Omental fat pad (tissue), 4 donors: ENCODE measurements at places on chromosomes 1 and 21. TPM values are rescaled to one million over a fixed set of nuclear protein-coding genes. Genes with fewer than 3 reads are reported as not detected.

Gene TMEM125
- total RNA-seq = not detected

Gene FALEC
- not detected for total RNA-seq

Gene FCRL6
- total RNA-seq = 1.8 TPM

Gene CACNA1S
- total RNA-seq = not detected

Gene MLLT11
- 0.50 TPM for total RNA-seq

Gene SUCO
- total RNA-seq = 61.8 TPM

Gene CD52
- 4.3 TPM for total RNA-seq

Gene PPP2R5A
- total RNA-seq = 47.4 TPM

Gene CFHR1
- not detected for total RNA-seq

DNA sequence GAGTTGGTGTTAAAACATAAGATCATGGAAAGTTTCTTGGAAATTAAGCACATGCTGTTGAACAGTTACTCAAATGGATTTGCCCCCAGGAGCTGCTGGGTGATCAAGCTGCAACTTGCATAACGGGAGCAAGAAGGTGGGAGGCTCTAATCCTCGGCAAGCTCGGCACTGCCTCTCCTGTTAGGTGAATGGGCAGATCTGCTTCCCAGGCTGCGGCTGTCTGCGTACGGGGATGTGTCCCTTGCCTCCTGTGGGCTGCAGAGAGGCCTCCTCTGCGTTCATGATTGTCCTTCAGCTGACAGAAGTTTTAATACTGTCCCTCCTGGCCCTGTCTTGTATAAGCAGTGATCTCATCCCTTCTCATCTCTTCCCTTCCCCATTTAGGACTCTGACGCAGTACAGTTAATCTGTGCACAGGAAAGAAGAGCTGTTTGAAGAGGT lies 36.7 kb downstream of the ATP1A1 start:
- DNase-seq = no peak

DNA sequence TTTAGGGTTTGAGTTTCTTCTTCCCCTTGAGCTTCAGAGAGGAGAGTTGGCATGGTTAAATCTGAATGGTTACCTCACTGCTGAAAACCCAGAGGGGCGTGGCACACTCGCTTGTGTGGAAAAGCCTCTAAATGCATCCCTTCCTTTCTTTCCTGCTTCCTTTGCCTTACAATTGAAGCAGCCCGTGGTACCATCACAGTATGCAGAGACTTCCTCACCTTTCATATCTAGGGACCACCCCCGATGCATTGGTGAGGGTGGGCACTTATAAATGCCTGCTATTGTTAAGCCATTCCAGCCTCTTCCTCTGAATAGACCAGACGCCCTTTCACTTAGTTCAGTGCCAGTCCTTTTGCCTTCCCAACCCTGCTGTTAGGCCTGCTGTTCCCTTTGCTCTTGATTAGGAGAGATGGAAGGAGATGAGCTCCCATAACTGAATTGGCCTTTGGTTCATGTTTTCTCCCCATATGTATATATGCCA lies 21.9 kb upstream of the LAX1 start:
- no peak for DNase-seq

- DNase-seq = no peak
These were observed 23.2 kb downstream of the SGIP1 start for GRCh38 chr1:66557157-66557556.

DNA sequence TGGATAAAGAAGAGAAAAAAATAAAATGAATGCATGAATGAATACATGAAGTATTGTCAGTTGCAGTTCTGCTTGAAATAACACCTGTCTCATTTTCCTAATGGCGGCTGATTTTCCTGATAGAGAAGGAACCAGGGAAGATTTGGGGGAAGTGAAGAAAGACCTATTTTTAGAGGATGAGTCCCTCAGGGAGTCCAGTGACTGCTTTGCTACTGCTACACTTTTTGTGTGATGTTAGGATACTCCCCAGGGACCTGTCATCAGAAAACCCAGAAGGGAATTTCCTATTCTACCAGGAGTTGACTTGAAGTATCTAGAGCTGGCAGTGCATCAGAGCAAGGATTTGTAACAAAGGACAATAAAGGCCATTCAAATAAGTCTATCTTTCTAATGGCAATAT lies 114.8 kb downstream of the MAB21L3 start:
- DNase-seq = no peak

GRCh38 chr1:18351735-18352134 lies 129.0 kb upstream of the KLHDC7A start:
- DNase-seq = no peak

DNA sequence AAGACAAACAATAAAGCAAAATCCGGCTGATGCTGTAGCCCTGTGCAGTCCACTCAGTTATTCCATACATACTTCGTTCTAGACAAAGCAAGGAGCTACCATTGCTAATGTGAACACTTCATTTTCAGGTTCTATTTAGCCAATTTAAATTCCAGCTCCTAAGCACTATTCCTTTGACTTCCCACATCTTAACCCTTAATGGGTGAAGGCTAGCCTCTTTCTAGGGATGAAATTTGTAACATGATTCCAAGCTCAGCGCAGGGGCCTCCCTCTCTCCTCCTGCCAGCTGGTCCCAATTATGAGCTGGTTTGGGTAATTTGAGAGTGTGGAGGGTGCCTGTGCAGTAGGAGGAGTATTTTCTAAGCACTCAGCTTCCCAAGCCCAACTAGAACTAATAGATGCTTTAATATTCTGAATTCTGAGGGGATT lies 53.9 kb upstream of the PTGFRN start:
- DNase-seq = no peak

GRCh38 chr1:232937741-232938375 lies 12.6 kb upstream of the NTPCR start:
- no peak for DNase-seq

DNA sequence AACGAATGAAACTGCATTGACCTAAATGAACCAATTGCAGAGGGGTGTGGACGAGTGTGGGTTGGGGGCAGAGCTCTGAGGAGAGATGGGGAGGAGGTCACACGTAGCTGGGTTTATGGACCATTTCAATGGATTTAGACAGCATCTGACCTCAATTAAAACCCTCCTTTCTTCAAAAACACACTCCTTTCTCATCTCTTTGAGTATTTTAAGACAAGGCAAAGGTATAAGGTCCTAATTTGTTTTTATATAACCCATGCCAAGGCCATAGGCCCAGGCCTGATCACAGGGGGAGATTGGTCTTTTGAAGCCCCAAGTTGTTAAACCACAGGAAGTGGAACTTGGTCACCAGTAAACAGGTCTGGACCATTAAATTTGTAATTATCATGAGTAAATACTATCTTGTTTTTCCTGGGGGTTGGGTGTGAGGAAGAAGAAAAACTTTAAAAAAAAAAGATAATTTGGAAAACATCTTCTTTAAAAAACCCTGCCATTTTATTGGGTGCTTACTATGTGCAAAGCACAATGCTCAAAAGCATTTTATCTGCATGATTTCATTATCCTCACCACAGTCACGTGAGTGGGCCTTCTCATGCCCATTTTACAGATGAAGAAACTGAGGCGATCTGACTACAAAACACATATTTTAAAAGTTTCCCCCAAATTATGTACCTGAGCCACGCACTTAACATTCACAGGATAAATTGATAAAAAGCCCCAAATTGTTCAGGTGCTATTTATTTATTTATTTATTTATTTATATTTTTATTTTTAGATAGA lies 8.9 kb upstream of the INAVA start:
- DNase-seq = no peak

GRCh38 chr1:14561014-14561693 lies 37.3 kb upstream of the KAZN start:
- DNase-seq = no peak

- DNase-seq = no peak
These were observed 26.3 kb downstream of the JAK1 start for GRCh38 chr1:64940025-64940424.

GRCh38 chr21:34006611-34007168 lies 66.7 kb upstream of the MRPS6 start:
- no peak for DNase-seq

DNA sequence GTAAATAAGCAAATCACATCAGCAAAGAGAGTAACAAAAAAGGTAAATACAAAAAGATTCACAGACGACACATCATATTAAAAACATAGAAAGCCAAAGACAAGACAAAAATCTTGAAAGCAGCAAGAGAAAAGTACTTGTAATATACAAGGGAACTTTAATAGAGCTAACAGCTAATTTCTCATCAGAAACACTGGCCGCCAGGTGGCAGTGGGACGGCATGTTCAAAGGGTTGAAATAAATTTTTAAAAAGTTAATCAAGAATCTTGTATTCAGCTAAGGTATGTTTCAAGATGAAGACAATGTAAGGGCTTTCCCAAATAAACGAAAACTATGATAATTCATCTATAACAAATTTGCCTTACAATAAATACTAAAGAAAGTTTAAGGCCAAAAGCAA lies 358.1 kb downstream of the LRRIQ3 start:
- no peak for DNase-seq
